Left hindlimb (tissue), 1 donor: ENCODE measurements at places on chromosomes 3 and 15.

DNA sequence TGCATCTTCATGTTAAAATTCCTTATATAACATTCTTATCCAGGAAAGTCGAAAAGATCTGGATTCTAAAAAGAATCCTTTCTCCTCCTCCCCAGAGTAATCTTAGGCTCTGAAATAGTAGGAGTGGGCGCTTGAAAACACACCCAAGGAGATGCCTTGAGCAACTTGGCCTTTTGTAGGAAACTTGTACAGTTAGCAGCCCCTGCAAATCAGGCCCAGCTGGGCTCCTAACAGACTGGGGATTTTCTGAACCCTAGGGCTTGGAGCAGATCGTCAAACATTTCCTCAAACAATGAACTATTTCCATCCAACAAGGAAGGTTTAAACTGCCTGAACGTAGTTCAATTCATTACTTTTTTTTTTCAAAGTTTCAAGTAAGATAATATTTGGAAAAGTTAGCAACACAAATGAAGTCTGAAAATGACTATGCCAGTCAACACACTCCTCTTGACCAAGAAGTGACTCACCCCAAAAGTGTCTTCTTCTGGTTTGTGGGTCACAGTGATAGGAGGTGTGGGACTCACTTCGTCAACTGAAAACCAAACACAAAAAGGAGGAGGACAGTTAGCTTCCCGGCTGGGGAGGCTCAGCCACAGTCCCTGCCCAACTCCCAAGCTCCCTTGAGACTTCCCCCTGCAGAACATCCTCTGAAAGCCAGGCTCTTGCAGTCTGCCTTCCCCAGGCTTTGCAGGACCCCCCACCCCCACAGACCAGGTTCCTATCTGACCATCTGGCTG, 129.7 kb downstream of the NTRK3 start:
- DNase-seq = no peak

DNA sequence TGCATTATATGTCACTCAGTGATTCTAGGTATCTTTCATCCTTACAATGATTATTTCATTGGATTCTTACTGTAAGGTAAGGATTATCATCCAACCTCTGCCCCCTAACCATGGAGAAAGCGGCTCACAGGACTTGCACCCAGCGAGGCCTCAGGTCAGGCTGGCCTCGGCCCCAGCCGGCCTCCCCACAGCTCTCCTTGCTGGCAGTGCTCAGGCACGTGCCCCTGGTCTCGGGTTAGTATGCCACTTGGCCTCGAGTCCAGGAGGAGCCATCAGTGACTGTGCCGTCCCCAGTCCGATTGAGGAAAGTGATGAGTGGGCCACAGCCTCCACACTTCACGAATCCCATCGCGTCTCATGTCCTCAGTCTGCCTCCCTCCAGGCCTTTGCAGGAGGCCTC, 35.7 kb upstream of the GABRG3 start:
- no peak for DNase-seq

GRCh38 chr3:99751649-99752048, 66.0 kb upstream of the CMSS1 start:
- DNase-seq = no peak

- no peak for DNase-seq
Measured at GRCh38 chr3:24315971-24316370, 178.7 kb downstream of the THRB start.
